GM13976 (cell line): ENCODE measurements at places on chromosomes 6 and 20.

DNA sequence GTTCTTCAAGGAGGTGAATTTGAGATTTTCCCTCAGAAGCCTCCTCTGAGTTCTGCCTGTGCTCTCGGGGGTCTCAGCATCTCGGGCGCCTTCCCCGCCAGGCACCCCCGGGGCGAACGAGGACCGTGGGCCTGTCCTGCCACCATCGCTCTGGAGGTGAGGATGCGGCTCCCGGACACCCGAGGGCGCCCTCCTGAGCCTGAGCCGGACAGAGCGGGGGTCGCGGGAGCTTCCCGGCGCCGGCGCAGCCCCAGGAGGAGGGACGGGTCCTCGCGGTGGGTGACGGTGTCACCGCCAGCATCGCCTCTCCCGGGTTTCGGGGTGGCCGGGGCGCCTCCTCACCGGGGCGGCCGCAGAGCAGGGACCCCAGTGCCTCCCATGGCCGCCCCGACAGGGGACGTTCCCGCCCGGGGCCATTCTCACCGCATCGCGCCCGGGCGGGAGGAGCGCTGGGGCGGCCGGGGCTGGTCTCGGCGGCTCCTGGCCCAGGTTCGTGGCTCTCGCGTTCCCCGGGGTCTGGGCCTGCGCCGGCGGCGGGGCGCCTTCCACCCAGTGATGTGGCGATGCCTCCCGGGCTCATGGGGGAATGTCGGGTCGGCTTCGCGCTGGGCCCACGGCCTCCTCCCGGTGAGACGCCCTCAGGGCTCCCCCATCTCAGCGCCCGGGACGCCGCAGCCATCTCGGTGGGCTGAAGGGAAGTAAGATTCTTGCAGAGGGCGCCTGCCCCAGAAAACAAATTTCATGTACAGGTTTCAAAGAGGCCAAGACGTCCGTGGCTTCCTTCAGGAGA, 210.5 kb downstream of the ERMARD start:
- DNase-seq = no peak

- DNase-seq = no peak
These were observed 43.3 kb upstream of the SCGN start for GRCh38 chr6:25608558-25609174.

DNA sequence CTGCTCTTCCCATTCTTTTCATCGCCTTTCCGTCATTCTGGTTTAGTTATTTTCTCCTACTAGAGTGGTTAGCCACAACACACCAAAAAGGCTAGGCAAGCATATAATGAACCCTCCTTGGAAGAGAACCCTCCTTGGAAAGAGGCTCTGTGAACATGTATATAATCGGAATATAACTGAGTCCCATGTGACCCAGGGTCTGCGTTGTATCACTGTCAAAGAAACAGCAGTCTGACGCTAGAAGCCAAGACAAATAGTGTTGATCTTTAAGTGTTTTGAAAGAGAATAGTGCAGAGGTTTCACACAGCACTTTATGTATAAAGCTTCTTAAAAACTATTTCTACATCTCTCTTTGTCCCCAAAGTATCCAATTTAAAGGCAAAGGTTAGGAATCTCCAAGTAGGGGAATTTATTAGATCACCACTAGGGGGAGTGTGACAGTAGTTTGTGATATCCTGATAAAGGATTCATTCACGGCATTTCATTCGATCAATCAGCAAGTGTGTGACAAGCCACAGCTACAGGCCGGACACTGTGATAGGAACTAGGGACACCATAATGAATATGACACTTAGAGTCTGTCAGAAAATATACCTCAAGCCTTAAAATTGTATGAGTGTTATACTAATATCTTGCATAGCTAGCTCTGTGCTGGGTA, 395.3 kb downstream of the CD109 start:
- peak; percentile 15 for DNase-seq

- no peak for DNase-seq
These were observed 62.3 kb downstream of the MAP7 start for GRCh38 chr6:136487759-136488425.

DNA sequence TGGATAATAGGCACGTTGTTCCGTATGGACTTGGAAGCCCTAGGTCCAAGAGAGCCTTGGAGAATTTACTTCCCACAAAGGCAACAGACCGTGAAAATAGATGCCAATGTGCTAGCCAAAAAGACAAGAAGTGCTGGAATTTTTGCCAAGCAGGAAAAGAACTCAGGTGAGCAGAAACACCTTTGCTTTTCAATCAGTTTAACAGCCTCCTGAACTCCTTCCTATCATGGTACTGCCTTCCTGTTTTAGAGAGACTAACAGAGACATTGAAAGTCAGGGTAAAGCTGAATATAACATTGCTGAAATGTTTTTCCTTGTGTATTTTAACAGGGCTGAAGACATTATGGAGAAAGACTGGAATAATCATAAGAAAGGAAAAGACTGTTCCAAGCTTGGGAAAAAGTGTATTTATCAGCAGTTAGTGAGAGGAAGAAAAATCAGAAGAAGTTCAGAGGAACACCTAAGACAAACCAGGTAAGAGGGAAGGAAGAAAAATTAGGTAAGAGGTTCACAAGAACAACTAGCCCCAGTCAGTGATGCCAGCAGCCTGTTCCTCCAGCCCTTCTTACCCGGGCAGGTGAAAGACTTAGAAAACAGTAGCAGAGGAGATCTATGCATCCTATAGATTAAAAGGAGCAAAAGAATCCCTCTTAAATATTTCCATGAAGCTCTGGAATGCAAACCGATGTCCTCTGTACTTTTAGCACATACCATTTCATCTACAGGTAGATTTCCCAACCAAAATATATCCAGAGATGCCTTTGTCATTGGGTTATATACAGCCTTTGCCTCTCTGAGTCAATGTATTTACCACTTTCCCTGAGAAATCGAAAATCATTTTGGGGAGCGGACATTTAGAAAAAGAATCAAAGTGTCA, 4.0 kb downstream of the EDN1 start:
- DNase-seq = no peak

GRCh38 chr20:23007886-23008655, 27.0 kb upstream of the SSTR4 start:
- DNase-seq = no peak

- no peak for DNase-seq
These were observed 67.1 kb upstream of the MYLIP start for GRCh38 chr6:16061818-16062217.

GRCh38 chr6:90485635-90486277, 101.1 kb downstream of the MAP3K7 start:
- no peak for DNase-seq

DNA sequence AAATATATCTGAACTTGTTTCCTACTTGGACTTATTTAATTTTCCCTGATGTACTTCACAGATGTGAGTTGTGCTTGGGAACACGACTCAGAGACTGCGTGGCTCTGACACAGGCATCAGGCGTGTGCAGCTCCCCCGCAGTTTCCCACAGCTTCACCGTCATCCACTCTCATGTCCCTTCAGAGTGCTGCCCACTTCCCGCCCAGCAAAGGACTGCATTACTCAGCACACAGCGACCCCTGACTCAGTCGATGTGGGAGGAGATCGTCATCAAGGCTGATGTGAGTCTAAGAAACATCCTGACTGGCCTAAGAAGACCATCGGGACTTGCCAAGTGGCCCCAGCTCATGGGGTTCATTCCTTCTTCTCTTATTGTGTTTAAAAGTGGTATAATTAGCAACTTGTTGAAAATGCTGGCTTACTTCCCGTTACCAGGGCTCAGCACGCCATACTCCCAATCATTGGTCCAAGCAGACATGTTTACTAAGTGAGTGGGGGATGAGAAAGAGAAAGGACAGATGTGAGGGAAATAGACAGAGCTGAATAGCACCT, 539.4 kb upstream of the JARID2 start:
- DNase-seq = no peak

DNA sequence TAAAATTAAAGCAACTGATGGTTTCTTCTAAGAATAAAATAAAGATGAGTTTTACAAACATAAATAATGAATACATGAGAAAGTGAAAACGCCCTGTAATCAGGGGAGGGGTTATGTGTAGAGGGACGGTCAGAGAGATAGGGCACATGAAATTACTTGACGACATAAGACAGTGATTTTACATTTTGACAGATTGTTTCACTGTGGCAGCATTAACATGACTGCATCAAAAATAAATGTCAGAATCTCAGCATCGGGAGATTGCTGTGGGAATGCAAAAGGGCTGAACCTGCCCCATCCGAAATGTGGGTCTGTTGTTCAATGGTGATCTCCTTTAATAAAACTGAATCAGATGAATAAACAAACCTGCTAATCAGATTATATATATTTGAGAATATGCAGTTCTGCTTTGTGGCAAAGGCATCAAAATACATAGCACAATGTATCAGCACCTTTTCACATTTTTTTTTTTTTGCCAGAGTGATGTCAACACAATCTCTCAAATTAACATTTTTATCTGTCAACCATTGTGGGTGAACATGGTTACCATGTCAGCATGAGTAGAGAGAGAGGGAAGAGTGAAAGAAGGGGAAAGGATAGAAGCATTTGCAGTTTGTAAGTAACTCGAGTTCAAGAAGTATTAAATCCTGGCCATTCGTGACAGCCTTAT, 177.1 kb upstream of the MAN1A1 start:
- no peak for DNase-seq

GRCh38 chr20:61560361-61560853, 308.3 kb downstream of the CDH4 start:
- DNase-seq = no peak

DNA sequence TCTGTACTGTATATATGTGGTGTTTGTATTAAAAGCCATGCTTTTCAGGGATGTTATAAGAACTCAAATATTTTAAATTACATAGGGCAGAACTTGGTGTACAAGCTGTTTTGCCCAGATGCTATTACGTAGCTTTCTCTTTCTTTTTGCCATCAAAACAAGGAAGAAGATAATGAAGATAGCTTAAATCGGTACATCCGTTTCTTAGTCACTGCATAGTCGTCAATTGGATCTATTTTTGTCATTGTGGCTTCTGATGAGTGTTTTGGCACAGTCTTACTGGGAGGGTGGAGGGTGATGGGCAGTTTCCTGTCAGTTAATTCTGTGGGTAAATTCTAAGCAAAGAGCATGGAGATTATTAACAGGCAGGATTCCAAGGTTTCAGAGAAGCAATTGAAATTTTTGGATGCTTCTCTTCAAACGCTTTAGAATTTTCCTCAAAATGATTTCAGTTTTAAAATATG, 649.1 kb upstream of the GJE1 start:
- peak; percentile 40 for DNase-seq

- DNase-seq = no peak
These were observed 293.9 kb downstream of the KHDC1L start for GRCh38 chr6:72931325-72931887.

DNA sequence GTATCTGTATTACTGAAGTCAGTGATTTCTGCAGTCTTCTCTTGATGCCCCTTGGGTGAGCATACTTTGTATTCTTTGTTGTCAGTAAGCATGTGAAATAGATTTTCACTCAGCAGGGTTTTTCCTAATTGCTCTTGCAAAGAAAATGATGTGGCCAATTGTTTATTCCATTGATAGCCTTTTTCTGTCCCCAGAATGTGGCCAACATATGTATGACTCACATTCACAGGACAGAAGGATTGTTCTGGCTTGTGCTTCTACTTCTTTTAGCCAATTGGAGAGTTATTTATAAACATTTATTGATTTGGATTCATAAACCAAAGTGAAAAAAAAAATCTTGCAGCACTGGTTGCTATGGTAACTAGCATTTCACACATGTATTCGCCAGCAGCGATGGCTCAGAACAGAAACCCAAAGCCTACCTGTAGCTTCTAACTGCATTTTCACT, 54.4 kb upstream of the RBM24 start:
- no peak for DNase-seq

DNA sequence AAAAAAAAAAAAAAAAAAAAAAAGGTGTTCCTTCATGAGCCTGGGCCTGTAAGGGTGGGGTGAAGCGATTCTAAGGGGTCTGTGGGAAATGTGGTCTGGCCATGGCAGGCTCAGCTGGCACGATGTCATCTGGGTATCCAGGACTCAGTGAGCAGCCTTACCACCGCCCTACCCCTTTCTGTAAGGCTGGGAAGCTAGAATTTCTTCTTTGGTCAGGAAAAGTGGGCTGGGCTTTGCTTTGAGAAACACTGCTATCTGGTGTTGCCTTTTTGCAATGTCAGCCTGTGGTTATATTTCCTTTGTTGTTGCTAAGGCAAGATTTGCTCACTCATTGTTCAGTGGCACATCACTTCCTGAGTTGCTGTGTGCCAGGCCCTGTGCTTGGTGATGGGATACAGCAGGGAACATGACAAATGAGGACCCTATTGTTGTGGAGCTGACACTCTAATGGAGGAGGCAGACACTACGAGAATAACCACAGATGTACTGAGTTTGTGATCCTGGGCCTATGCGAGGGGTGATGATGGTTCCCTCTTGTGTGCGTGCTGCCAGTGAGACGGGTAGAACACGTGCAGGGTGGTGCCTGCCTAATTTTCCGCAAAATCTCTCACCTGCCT, 45.9 kb upstream of the ZNFX1 start:
- peak; percentile 47 for DNase-seq

GRCh38 chr20:32193996-32194395, 13.5 kb downstream of the PLAGL2 start:
- no peak for DNase-seq

DNA sequence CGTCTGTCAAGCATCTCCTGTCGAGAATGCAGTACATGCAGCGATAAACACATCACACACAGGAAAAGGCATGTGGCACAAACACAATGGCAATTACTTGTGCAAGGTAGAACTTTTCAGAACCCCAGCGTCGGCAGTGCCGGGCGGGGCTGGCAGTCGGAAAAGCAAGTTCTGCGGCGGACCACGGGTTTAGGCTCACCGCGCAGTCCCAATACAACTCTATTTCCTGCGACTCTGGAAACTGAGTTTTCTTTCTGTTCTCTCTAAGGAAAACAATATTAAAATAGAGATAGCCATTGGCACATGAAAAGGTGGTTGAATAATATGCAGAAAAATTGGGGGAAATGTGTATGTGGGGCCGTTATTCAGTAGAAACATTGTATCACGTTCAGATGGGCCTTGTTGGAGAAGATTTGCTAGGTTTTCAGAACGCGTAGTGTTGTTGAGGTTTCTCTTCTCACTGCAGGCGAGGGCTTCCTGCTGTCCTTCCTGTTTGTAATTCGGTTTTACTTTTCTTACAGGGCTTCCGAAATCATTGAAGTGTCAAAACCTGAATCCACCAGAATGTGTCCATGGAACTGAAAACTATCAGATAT, 369.5 kb downstream of the THBS2 start:
- DNase-seq = no peak

DNA sequence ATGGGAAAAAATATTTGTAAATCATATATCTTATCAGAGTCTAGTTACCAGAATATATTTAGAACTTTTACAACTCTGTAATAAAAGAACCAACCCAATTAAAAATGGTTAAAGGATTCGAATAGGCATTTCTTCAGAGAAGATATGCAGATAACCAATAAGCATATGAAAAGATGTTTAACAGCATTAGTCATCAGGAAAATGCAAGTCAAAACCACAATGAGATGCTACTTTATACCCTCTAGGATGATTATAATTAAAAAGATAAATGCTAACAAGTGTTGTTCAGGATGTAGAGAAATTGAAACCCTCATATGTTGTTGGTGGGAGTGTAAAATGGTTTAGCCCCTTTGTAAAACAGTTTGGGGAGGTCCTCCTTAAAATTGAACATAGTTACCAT, 94.1 kb downstream of the LRRC1 start:
- no peak for DNase-seq
